ENCODE measurements at places on chromosomes 13 and 19.

GRCh38 chr13:45004096-45004495, 14.8 kb downstream of the GPALPP1 start:
- no peak for DNase-seq

- no peak for DNase-seq
Observed at GRCh38 chr19:42110658-42111057, 21.6 kb downstream of the POU2F2 start.

GRCh38 chr13:93942016-93942415, 537.5 kb downstream of the DCT start:
- no peak for DNase-seq

GRCh38 chr13:86933676-86934075, 737.5 kb upstream of the SLITRK5 start:
- DNase-seq: no peak

DNA sequence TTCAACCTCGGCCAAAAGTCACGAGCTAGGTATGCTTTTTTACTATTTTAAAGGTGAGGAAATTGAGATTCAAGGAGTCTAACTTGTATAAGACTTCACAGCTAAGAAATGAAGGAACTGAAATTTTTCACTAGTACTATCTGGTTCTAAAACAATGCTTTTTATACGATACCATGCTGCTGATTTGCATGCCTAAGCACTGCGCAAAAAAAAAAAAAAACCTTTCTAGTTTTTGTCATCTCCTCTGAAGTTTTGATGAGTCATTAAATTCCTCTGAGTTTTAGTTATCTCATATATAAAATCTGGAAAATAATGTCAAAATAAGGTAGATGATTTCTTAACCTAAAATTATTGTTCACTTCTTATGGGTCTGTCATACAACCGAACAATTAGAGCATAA, 28.0 kb upstream of the UFM1 start:
- DNase-seq: no peak

DNA sequence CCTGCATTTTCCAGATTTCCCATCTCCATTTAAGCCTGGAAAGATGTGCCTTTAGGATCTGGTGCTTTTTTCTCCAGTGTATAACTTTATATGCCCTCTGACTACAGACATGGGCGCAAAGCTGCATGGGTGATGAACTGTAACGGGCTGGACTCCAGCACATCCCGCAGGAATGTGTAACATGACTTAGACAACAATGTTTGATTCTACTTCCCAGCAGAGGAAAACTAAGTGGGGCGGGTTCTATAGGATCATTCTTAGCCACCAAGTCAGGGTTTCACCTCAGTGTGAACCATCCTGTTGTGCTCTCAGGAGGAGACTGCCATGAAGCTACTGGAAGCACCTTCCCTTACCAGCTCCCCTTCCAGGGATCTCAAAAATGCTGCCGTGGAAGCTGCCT, 93.2 kb upstream of the SERP2 start:
- no peak for DNase-seq

- DNase-seq: peak; percentile 5
Observed at GRCh38 chr13:38382946-38383345, 33.3 kb downstream of the UFM1 start.

DNA sequence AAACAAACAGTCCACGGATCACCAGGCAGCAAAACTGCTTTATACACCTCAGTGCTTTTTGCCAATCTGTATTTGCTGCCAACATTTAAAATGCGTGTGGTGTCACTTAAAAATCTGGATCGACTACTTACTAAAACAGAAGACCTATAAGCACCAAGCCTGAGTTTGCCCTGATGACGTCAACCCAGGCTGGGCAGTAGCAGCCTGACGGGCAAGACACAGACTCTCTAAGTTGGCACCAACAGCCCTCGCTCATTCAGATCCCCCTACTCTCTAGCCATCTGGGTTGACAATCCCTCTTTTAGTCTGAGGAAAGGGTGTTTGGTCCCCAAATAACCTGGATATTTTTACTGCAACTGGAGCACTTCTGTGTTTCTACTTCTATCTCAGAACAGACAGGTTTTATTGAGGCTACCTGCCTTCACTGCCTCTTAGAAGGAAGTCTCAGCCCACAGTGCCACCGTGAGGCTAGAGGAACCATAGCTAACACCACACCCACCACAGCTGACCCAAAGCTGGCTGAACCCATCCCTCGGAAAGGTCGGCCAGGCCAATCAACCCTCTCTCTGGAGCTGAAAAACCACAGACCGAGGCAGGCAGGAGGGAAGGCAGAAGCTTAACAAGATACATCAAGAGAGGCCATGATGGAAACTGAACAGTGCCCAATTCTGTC, 6.9 kb downstream of the SUGP2 start:
- peak; percentile 6 for DNase-seq

All from inflammatory macrophage treated with lipopolysaccharide for 4 hours (primary cell).